ENCODE measurements at places on chromosomes 4 and X. TPM values are rescaled to one million over a fixed set of nuclear protein-coding genes. Genes with fewer than 3 reads are reported as not detected.

ART3 gene
- not detected for total RNA-seq

ARX gene
- total RNA-seq: 0.20 TPM

SLC25A14 gene
- 15.8 TPM for total RNA-seq

F9 gene
- total RNA-seq: not detected

MAGEA8 gene
- not detected for total RNA-seq

PDGFC gene
- total RNA-seq: 20.2 TPM

UCP1 gene
- not detected for total RNA-seq

HTRA3 gene
- not detected for total RNA-seq

All from NCI-H460 (cell line).